Activated T-helper 1 cell treated with Interleukin-2 at 50 U/mL for 16 hours (primary cell): ENCODE measurements at places on chromosomes 2 and 18.

- DNase-seq: no peak
Measured at GRCh38 chr2:17115466-17115865, 402.8 kb downstream of the RAD51AP2 start.

DNA sequence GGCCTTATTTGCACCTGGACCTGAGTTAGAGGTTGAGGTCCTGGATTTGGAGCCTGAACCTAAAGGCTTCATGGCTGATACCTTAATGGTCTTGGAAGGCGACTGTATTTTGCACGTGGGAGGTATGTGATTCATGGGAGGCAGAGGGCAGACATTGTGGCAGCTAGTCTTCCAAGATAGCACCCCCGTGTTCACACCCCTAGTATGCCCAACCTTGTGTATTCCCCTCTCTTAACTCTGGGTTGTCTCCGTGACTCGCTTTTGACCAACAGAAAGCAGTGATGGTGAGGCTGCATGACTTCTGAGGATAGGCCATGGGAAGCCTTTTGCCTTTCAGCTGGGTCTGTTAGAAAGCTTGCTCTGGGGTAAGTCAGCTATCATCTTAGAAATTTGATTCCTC lies 45.8 kb upstream of the HAAO start:
- DNase-seq: no peak

- DNase-seq: no peak
Measured at GRCh38 chr2:7007488-7007845, 90.3 kb downstream of the RNF144A start.

DNA sequence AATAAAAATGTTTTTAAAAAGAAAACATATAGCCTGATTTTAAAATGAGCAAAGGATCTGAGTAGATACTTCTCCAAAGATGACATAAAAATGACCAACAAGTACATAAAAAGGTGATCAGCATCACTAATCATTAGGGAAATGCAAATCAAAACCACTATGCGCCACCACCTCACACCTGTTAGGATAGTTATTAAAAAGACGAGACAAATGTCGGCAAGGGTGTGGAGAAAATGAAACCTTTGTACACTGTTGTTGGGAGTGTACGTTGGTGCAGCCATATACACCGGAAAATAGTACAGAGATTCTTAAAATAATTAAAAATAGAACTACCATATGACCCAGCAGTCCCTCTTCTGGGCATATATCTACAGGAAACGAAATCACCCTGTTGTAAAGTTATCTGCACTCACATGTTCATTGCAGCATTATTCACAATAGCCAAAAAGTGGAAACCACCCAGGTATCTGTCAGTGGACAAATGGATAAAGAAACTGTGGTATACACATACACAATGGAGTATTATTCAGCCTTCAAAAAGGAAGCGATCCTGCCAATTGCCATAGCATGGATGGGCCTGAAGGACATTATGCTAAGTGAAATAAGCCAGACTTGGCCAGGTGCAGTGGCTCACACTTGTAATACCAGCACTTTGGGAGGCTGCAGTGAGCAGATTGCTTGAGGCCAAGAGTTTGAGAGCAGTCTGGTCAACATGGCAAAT lies 91.6 kb downstream of the PRKRA start:
- DNase-seq: no peak

- no peak for DNase-seq
Measured at GRCh38 chr2:54966165-54966832, 84.0 kb downstream of the RTN4 start.

- DNase-seq: no peak
Measured at GRCh38 chr2:109458512-109458911, 155.3 kb downstream of the SEPTIN10 start.

DNA sequence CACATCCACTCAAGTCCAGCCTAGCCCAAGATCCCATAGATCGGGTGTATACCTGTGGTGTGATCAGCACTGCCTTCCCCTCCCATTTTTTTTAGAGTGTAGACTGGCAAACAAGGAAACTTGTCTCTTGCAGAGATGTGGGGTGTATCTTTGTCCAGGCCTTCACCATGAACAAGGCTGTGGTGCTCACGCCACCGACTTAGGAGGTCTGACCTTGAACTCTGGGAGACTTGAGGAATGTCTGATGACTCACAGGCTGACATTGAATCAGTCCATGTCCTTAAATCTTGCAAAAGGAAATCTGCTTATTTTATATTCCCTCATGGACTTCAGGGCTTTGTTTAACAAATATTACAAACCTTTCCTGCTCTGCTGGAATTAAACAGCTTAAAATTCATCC lies 4.5 kb upstream of the CTIF start:
- DNase-seq: no peak

DNA sequence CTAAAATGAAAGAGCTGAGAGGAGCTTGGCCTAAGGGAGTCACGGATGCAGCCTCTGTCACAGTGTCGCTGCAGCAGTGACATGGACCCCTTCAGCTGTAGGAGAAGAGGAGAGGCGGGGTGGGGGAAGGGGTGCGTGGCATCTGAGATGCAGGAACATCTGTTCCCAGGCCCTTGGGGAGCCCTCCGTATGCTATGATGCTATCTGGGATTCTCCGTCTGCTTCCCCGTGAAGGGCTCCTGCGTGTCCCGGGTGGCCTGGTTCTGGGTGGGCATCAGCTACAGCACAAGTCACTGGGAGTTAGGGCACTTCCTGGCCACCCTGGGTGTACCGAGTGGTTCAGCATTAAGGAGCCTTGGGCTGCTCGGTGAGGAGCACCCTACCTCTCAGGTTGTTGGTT lies 35.6 kb upstream of the B3GNT7 start:
- no peak for DNase-seq

GRCh38 chr2:126882736-126883665 lies 15.7 kb upstream of the TEX51 start:
- no peak for DNase-seq
